Suppressor macrophage (primary cell): ENCODE measurements at places on chromosomes 4 and X.
A peak's percentile ranks its signal among the peaks of the same experiment; 100 is the strongest.

GRCh38 chr4:147821555-147821954 is 89.7 kb downstream of the ARHGAP10 start:
- no peak for DNase-seq

- peak; percentile 75 for DNase-seq
Measured at GRCh38 chr4:54277691-54278090, 48.6 kb downstream of the PDGFRA start.

DNA sequence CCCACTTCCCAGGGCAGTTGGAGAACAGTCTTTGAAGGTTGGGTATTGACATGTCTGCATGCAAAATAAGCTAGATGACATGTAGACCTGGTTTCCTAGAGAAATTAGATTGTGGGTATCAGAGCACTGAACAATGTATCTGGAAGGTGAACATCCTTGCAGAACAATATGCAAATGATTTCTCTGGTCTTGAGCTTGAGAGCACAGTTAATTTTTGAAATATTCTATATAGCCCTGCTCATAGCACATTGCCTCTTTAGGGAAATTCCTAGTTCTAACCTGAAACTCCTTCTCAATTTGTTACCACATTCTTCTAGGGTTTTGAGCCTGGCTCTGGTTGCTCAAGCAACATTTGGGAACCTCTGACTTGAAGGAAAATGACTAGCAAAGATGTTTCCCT is 41.6 kb upstream of the LAS1L start:
- no peak for DNase-seq

DNA sequence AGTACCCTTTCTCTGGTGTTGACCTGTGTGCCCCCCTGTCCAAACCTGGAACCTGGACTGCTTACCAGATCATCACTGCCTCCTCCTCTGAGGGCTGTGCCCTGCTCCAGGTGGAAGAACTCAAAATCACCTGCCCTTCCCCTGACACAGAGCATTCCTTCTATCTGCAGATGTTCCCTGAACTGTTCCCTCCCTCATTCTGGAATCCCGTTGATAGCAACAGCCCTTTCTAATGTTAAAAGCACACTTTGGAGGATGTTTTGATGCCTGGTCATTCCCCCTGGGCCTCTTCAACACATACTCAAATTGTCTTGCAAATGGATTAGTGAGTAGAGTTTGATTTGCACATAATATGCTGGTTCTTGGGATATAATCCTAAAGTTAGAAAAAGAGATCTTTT is 225.8 kb downstream of the FGF13 start:
- DNase-seq = no peak

DNA sequence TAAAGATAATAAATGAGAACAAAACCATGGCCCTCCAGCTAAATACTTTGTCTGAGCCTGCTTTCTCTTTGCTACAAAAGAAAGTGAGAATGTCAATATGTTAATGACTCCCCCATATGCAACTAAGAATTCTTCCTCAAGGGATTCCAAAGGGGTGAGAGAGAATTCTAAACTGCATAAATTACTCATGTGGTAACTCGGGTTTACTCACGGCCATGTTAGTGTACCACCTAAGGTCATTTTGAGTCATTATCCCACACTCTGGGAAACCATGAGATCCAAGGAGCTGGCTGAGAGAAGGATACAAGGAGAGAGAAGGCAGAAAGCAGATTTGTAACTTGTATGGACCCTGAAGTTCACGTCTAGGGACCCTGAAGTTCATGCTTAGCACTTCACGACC is 190.3 kb downstream of the DHX15 start:
- DNase-seq = no peak

DNA sequence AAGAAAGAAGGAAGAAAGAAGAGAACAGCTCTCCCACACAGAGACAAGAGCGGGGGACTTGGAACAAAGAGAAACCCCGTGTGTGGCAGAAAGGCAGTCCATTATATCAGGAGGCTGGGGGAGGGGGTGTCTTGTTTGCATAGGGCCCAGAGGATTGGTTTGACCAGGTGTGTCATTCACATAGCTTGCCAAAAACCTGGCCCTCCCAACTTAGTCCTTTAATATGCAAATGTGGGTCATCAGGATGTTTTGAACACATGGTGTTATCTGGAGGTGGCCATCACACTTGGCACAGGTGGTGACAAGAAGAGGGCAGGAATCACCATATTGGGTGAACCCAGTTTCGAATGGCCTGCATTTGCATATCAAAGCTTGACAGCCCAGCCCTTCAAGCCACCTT is 111.7 kb downstream of the LINC00632 start:
- DNase-seq = no peak

GRCh38 chr4:26113339-26113940 is 199.4 kb downstream of the SMIM20 start:
- no peak for DNase-seq

- no peak for DNase-seq
Measured at GRCh38 chrX:12951595-12951975, 23.3 kb upstream of the TMSB4X start.

DNA sequence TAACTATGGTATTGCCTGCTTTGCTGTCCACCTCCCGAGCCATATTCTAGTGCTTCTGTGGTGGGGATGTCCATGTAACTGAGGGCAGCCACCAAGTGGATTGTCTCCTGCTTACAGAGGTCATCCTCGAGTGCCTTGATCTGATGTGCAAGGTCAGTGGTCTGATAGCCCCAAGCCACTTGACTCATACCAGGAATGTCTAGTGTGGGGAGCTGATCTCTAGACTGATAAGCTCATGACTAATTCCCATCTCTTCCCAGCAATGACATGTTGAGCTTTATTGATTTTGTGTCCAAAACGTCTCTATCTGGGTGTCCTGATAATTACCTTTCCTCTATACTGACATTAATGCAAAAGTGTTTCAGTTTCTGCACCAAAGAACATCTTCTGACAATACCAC is 168.4 kb upstream of the WDR1 start:
- no peak for DNase-seq
